ENCODE measurements at places on chromosomes 16 and 17. TPM values are rescaled to one million over a fixed set of nuclear protein-coding genes. Genes with fewer than 3 reads are reported as not detected.

DNA sequence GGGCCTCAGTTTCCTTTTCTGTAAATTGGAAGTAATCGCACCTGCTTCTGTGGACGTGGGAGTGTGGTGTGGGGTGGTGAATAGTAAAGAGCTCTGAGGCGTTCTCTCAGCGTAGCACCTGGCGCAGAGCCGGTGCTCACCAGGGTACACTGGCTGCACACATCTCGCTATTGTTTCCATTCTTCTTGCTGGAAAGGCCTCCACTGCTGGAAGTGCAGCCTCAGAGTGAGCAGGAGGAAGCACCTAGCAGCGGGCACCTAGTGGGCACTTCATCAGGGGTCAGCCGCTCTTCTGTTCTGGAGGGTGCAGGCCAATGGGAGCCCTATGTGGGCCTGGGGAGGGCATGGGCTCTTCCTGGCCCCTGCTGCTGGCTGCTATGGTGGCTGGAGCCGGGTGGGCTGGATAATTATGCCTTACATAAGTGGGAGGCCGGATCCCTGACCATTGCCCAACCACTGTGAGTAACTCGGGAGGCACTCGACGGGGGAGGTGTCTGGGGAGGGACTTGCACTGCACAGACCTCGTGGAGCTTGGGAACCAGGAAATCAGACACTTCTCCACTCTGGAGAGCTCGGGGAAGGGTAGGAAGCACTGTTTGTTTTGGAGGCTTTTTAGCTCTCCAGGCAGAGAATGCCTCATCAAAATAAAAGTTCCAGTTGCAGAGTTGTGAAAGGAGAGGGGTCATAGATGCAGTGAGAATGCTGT lies 1.7 kb downstream of the MAP2K3 start:
- no peaks in the 10 kb centered on the region for H3K36me3 ChIP-seq
- peak overlapping the region; percentile 98 for H3K27ac ChIP-seq
- no peaks in the 10 kb centered on the region for H3K27me3 ChIP-seq
- peaks cover 76% of the 10 kb centered on the region for H3K4me1 ChIP-seq
- peak overlapping the region; percentile 78 for H3K4me3 ChIP-seq

DNA sequence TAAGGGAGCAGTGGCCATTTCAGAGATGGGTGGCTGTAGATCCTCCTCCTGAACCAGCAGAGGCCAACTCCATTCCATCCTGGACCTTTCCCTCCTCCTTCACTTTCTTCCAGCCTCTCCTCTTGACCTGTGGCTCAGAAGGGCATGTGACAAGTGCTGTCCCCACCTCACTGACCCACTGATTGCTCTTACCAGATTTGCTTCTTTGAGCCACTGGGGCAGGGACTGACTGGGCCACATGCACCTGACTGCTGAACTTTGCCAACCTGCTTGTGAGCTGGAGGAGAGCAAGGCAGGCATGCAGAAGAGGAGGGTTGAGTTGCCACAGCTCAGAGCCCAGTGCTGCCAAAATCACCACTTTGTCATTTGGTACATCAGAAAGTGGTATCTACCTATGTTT lies 68.3 kb downstream of the MSI2 start:
- no peaks in the 10 kb centered on the region for H3K36me3 ChIP-seq
- H3K4me3 ChIP-seq: no peak overlapping the region
- no peaks in the 10 kb centered on the region for H3K27me3 ChIP-seq
- H3K27ac ChIP-seq: no peak overlapping the region
- no peak for DNase-seq

DNA sequence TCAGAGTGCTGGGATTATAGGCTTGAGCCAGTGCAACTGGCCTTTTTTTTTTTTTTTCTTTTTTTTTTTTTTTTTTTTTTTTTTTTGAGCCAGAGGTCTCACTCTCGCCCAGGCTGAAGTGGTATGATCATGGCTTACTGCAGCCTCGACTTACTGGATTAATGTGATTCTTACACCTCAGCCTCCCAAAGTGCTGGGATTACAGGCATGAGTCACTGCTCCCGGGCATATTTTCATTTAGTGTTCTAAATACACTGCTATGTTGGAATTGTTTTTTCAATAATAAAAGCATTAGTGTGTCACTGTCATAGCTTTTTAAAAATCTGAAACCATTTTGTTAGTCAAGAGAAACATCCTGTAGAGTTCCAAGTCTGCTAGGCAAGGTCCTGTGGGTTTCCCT lies 40.3 kb downstream of the NDE1 start:
- H3K4me1 ChIP-seq: no peaks in the 10 kb centered on the region
- no peaks in the 10 kb centered on the region for H3K27me3 ChIP-seq
- H3K4me3 ChIP-seq: no peak overlapping the region
- H3K36me3 ChIP-seq: peaks cover 98% of the 10 kb centered on the region

GRCh38 chr16:84482001-84482891 lies 22.2 kb downstream of the MEAK7 start:
- H3K36me3 ChIP-seq: no peaks in the 10 kb centered on the region
- no peak for DNase-seq
- H3K4me3 ChIP-seq: no peak overlapping the region
- H3K27ac ChIP-seq: no peak overlapping the region
- H3K4me1 ChIP-seq: no peaks in the 10 kb centered on the region
- no peaks in the 10 kb centered on the region for H3K27me3 ChIP-seq

- no peak for DNase-seq
- no peak overlapping the region for H3K27ac ChIP-seq
- H3K4me1 ChIP-seq: no peaks in the 10 kb centered on the region
- H3K36me3 ChIP-seq: no peaks in the 10 kb centered on the region
- H3K4me3 ChIP-seq: no peak overlapping the region
Observed at GRCh38 chr17:33115366-33115765, 123.7 kb downstream of the SPACA3 start.

GRCh38 chr17:57899822-57900221 lies 50.0 kb upstream of the MRPS23 start:
- no peaks in the 10 kb centered on the region for H3K27me3 ChIP-seq
- no peak overlapping the region for H3K4me3 ChIP-seq
- H3K4me1 ChIP-seq: peaks cover 42% of the 10 kb centered on the region
- DNase-seq: peak; percentile 44

- H3K27me3 ChIP-seq: peaks cover 36% of the 10 kb centered on the region
- peaks cover 20% of the 10 kb centered on the region for H3K36me3 ChIP-seq
- DNase-seq: peak; percentile 78
- peaks cover 18% of the 10 kb centered on the region for H3K4me1 ChIP-seq
- H3K4me3 ChIP-seq: peak within 1 kb of the TSS; percentile 57
Observed at GRCh38 chr17:4899341-4900230, at the start of gene C17orf107. Gene C17orf107, plus strand, starts transcription at chr17:4899536. Its CDS starts 227 bp downstream, at chr17:4899763.

DNA sequence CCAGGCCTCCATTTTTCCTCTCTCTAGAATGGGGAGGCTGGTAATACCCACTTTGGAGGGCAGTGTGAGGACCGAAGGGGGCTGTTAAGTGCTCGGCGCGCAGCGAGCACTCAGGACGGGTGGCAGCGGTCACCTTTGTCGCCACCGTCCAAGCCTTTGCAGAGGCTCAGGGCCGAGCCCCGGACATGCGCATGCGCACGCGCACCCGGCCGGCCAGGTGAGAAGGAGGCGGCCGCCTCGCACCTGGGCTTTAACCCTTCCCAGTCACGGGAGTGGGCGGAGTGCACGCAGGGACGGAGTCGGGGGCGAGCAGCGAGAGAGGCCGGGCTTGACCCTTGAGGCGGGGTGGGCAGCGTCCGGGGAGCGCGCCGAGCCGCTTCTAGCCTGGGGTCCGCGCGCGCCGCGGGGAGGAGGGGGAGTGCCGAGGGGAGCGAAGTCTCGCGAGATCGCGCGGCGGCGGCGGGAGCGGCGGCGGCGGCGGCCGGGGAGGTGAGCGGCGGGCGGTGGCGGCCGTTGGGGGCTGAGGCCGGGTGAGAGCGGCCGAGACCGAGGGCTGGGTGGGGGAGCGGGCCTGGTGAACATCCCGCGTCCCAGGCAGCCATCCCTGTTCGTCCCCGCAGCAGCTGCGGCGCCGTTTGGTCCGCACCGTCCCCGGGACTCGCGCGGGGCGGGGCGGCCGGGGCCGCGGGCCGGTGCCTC lies at the start of gene MRTFB:
Gene MRTFB (plus strand): TSS at position 443 of the 699 bp plus-strand sequence. CDS start 69,288 bp downstream, outside the sequence.
- H3K27me3 ChIP-seq: no peaks in the 10 kb centered on the region
- no peaks in the 10 kb centered on the region for H3K36me3 ChIP-seq
- peaks cover 25% of the 10 kb centered on the region for H3K4me1 ChIP-seq
- H3K27ac ChIP-seq: peak within 1 kb of the TSS; percentile 76
- H3K4me3 ChIP-seq: peak within 1 kb of the TSS; percentile 98

DNA sequence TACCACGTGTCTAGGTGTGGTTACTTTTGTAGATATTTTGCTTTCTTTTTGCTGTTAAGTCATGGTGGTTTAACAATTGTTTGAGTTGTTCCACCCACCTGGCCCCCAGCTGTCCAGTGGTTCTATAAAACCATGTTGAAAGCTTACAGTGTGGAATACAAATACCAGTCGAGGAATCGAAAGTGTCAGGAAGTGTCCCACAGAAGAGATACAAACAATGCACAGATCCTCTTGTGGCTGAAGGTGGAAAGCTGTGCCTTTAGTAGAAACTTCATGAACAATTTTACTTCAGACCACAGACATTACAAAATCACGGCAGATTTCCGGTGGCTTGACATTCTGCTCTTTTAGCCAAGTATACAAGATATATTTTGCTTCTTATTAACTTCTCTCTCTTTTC lies 782.4 kb upstream of the SOX9 start:
- no peak overlapping the region for H3K27ac ChIP-seq
- H3K27me3 ChIP-seq: no peaks in the 10 kb centered on the region
- no peaks in the 10 kb centered on the region for H3K4me1 ChIP-seq

- H3K27me3 ChIP-seq: peaks cover 29% of the 10 kb centered on the region
- H3K4me1 ChIP-seq: peaks cover 4% of the 10 kb centered on the region
- no peak overlapping the region for H3K27ac ChIP-seq
- no peaks in the 10 kb centered on the region for H3K36me3 ChIP-seq
- no peak for DNase-seq
Observed at GRCh38 chr16:27405546-27406451, 3.8 kb downstream of the IL21R start.

DNA sequence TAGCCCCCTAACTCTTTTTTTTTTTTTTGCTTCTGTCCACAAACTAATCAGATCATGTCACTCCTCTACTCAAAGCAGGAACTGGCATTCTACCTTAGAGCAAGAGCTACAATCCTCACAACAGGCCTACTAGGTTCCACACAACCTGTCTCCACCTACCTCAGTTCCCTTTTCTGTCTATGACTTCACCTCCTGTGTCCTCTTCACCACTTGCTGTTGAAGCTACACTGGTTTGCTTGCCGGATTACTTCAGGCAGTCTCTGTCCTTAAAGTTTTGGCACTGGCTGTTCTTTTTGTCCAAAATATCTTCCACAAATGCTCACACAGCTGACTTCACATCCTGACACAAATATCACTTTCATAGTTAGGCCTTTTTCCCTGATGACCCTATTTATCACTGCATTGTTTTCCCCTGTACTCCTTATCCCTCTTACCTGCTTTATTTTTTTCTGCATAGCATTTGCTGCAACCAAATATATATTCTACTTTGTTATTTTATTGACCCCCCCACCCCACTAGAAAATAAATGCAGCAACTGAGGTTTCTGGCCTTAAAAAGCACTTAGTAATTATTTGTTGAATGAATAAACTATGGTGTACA lies 72.0 kb downstream of the KANSL1 start:
- no peak overlapping the region for H3K4me3 ChIP-seq
- H3K27ac ChIP-seq: no peak overlapping the region
- no peaks in the 10 kb centered on the region for H3K27me3 ChIP-seq
- H3K36me3 ChIP-seq: no peaks in the 10 kb centered on the region
- DNase-seq: no peak

DNA sequence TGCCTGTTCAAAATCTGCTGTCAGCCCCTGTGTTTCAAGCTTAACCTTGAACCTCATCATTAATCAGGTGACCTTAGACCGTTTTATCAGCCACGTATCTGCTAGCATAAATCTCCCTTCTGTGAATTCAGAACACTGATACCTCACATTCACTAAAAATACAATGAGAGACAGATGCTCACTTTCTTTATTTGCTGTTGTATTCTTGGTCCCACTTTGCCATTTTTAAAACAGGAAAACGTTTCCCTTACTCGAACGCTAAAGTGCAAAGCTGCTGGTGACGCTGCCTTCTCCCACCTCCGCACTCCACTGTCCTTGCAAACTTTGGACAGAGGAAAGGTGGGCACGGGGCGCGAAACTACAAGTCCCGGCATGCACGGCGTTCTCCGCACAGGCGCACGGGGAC lies 220 bp upstream of the ARHGAP44 start:
- H3K4me1 ChIP-seq: peaks cover 15% of the 10 kb centered on the region
- peaks cover 31% of the 10 kb centered on the region for H3K27me3 ChIP-seq
- H3K27ac ChIP-seq: peak overlapping the region; percentile 45
- DNase-seq: peak; percentile 55
- H3K36me3 ChIP-seq: no peaks in the 10 kb centered on the region
- peak overlapping the region; percentile 62 for H3K4me3 ChIP-seq

GRCh38 chr17:16905593-16906191 lies 66.2 kb downstream of the TNFRSF13B start:
- H3K4me1 ChIP-seq: peaks cover 4% of the 10 kb centered on the region
- no peak for DNase-seq
- no peak overlapping the region for H3K4me3 ChIP-seq

DNA sequence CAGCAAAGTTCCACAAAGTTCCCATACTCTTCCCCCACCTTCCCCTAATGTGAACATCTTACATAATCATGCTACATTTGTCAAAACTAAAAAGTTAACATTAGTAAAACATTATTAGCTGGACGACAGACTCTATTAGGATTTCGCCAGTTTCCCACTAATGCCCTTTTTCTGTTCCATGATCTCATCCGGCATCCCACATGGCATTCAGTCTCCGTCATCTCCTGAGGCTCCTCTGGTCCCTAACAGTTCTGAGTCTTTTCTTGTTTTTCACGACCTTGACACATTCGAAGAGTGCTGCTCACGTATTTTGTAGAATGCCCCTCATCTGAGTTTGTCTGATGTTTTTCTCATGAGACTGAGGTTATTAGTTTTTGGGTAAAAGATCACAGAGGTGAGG lies 8.8 kb upstream of the MPRIP start:
- no peak overlapping the region for H3K27ac ChIP-seq
- H3K36me3 ChIP-seq: no peaks in the 10 kb centered on the region
- H3K27me3 ChIP-seq: no peaks in the 10 kb centered on the region
- no peak for DNase-seq
- H3K4me3 ChIP-seq: no peak overlapping the region

- no peaks in the 10 kb centered on the region for H3K27me3 ChIP-seq
- H3K27ac ChIP-seq: peak overlapping the region; percentile 48
- no peak overlapping the region for H3K4me3 ChIP-seq
- no peaks in the 10 kb centered on the region for H3K4me1 ChIP-seq
Observed at GRCh38 chr17:68576137-68576536, 25.0 kb downstream of the FAM20A start.

TPSD1 gene
- not detected for total RNA-seq

AIPL1 gene
- total RNA-seq: not detected

ALOX12B gene
- not detected for total RNA-seq

WFDC1 gene
- 2.1 TPM for total RNA-seq

SPATA20 gene
- 80.6 TPM for total RNA-seq

TEKT1 gene
- total RNA-seq: not detected

HS3ST6 gene
- total RNA-seq: not detected

GSDMA gene
- 0.15 TPM for total RNA-seq
